Esophagus muscularis mucosa (tissue), 4 donors: ENCODE measurements at places on chromosomes 12 and 14. TPM values are rescaled to one million over a fixed set of nuclear protein-coding genes. Genes with fewer than 3 reads are reported as not detected.
A peak's percentile ranks its signal among the peaks of the same experiment; 100 is the strongest.

DNA sequence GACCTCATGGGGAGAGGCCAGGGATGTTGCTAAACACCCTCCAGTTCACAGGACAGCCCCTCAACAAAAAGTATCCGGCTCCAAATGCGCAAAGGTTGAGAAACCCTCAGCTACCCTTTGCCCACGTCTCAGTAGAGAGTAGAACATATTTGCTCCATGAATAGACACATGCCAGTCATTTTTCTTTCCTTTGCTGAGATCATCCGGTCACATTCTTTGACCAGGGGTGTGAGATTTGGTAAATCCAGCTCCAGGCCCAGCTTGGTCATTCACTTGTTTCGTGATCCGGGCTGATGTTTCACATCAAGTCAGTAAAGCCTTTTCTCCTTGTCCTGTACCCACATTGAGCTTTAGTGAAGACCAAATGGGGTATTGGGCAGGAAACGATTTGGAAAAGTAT, 83.6 kb upstream of the LHX5 start:
- no peaks in the 10 kb centered on the region for H3K4me1 ChIP-seq
- H3K27ac ChIP-seq = no peak overlapping the region
- no peak for DNase-seq
- no peaks in the 10 kb centered on the region for H3K36me3 ChIP-seq
- H3K27me3 ChIP-seq = peaks cover 2% of the 10 kb centered on the region

DNA sequence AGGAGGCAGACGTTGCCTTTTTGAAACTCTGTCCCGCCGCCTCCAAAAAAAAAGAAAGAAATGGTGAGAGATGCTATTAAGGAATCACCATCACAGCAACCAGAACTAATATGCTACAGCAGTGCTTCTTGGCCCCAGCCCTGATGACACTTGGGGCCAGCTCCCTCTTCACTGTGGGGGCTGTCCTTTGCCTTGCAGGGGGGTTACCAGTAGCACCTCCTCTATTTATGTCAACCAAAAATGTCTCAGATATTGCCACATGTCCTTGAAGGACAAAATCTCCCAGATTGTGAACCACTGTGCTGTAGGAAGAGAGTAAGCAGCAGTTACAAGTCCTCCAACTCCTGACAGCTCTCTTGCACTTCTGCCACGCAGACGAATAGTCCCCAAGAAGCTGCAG, 76.4 kb downstream of the LRRC74A start:
- H3K27ac ChIP-seq = peak overlapping the region; percentile 64
- H3K4me3 ChIP-seq = no peak overlapping the region
- H3K36me3 ChIP-seq = no peaks in the 10 kb centered on the region
- no peaks in the 10 kb centered on the region for H3K27me3 ChIP-seq
- peaks cover 57% of the 10 kb centered on the region for H3K4me1 ChIP-seq
- no peak for DNase-seq

- no peaks in the 10 kb centered on the region for H3K4me1 ChIP-seq
- no peak for DNase-seq
These were observed 58.0 kb downstream of the FAR2 start for GRCh38 chr12:29207120-29207519.

GRCh38 chr14:66272221-66272620, 213.9 kb upstream of the CCDC196 start:
- H3K4me3 ChIP-seq = no peak overlapping the region
- no peaks in the 10 kb centered on the region for H3K4me1 ChIP-seq
- H3K27ac ChIP-seq = no peak overlapping the region

- H3K27ac ChIP-seq = no peak overlapping the region
- H3K27me3 ChIP-seq = no peaks in the 10 kb centered on the region
- no peaks in the 10 kb centered on the region for H3K4me1 ChIP-seq
These were observed 15.8 kb upstream of the TMTC1 start for GRCh38 chr12:29799591-29799990.

GRCh38 chr14:76922584-76922983, 96.4 kb downstream of the LRRC74A start:
- peak overlapping the region; percentile 18 for H3K27ac ChIP-seq
- H3K36me3 ChIP-seq = no peaks in the 10 kb centered on the region
- no peaks in the 10 kb centered on the region for H3K27me3 ChIP-seq
- no peak for DNase-seq

DNA sequence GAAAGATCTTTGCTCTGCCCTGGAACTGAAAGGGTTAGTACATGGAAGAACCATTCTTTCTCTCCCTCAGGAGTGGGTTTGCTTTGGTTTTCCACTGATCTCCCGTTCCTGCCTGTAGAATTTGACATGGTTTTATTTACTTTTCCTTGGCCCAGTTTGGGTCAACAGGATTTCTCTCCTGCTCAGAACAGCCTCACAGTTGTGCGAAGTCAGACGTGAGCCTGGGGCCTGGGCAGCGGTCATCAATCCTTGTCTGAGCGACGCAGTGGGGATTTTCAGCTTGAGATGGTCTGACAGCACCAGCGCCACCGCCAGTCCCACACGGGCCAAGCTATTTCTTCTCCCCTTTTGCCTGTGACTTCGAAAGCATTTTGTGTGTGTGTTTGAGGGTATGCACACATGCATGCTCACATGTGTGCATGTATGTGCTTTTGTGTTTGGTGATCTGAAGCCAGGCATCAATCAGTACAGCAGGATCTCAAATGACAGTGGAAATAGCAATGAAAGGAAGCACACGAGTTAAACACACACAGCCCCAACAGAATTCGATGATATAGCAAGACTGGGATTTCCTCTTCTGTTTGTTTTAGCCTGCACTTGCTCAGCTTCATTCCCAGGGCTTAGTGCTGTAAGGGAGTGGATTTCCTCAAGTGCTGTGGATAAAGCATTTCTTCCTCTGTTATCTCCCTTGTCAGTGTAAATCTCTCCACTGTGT, 58.3 kb downstream of the SMOC1 start:
- no peak for DNase-seq
- no peaks in the 10 kb centered on the region for H3K27me3 ChIP-seq
- H3K4me3 ChIP-seq = no peak overlapping the region
- H3K36me3 ChIP-seq = no peaks in the 10 kb centered on the region
- no peaks in the 10 kb centered on the region for H3K4me1 ChIP-seq
- H3K27ac ChIP-seq = no peak overlapping the region

GRCh38 chr14:99075771-99076375, 196.1 kb downstream of the BCL11B start:
- DNase-seq = peak; percentile 89
- no peak overlapping the region for H3K27ac ChIP-seq
- H3K27me3 ChIP-seq = no peaks in the 10 kb centered on the region
- no peaks in the 10 kb centered on the region for H3K36me3 ChIP-seq
- H3K4me1 ChIP-seq = no peaks in the 10 kb centered on the region
- no peak overlapping the region for H3K4me3 ChIP-seq

GRCh38 chr12:9662488-9662887, 7.0 kb upstream of the CLEC2D start:
- no peak overlapping the region for H3K4me3 ChIP-seq
- no peaks in the 10 kb centered on the region for H3K27me3 ChIP-seq
- peaks cover 3% of the 10 kb centered on the region for H3K4me1 ChIP-seq
- H3K36me3 ChIP-seq = peaks cover 51% of the 10 kb centered on the region
- H3K27ac ChIP-seq = no peak overlapping the region

GRCh38 chr14:39491134-39491571, 58.9 kb upstream of the FBXO33 start:
- peak overlapping the region; percentile 5 for H3K27ac ChIP-seq
- no peaks in the 10 kb centered on the region for H3K27me3 ChIP-seq
- no peak for DNase-seq
- no peak overlapping the region for H3K4me3 ChIP-seq
- H3K36me3 ChIP-seq = no peaks in the 10 kb centered on the region

GRCh38 chr12:53115112-53115890, 12.0 kb downstream of the SOAT2 start:
- no peak overlapping the region for H3K4me3 ChIP-seq
- H3K36me3 ChIP-seq = no peaks in the 10 kb centered on the region
- no peaks in the 10 kb centered on the region for H3K27me3 ChIP-seq
- H3K4me1 ChIP-seq = peaks cover 10% of the 10 kb centered on the region
- no peak overlapping the region for H3K27ac ChIP-seq

- H3K4me1 ChIP-seq = no peaks in the 10 kb centered on the region
- H3K4me3 ChIP-seq = no peak overlapping the region
- H3K27ac ChIP-seq = no peak overlapping the region
- H3K27me3 ChIP-seq = no peaks in the 10 kb centered on the region
- DNase-seq = peak; percentile 39
- H3K36me3 ChIP-seq = no peaks in the 10 kb centered on the region
These were observed 18.9 kb upstream of the COCH start for GRCh38 chr14:30855345-30856037.

GRCh38 chr12:13102461-13103195, 839 bp downstream of the GSG1 start:
- no peaks in the 10 kb centered on the region for H3K36me3 ChIP-seq
- DNase-seq = peak; percentile 75
- no peak overlapping the region for H3K4me3 ChIP-seq
- peaks cover 57% of the 10 kb centered on the region for H3K4me1 ChIP-seq
- H3K27me3 ChIP-seq = no peaks in the 10 kb centered on the region

GALNT9 gene
- total RNA-seq = 0.58 TPM

LRFN5 gene
- total RNA-seq = 4.6 TPM

GLIPR1L1 gene
- total RNA-seq = not detected

ANO2 gene
- total RNA-seq = 5.7 TPM

SLCO1B1 gene
- total RNA-seq = not detected
